ENCODE measurements at places on chromosomes 5 and 9.

DNA sequence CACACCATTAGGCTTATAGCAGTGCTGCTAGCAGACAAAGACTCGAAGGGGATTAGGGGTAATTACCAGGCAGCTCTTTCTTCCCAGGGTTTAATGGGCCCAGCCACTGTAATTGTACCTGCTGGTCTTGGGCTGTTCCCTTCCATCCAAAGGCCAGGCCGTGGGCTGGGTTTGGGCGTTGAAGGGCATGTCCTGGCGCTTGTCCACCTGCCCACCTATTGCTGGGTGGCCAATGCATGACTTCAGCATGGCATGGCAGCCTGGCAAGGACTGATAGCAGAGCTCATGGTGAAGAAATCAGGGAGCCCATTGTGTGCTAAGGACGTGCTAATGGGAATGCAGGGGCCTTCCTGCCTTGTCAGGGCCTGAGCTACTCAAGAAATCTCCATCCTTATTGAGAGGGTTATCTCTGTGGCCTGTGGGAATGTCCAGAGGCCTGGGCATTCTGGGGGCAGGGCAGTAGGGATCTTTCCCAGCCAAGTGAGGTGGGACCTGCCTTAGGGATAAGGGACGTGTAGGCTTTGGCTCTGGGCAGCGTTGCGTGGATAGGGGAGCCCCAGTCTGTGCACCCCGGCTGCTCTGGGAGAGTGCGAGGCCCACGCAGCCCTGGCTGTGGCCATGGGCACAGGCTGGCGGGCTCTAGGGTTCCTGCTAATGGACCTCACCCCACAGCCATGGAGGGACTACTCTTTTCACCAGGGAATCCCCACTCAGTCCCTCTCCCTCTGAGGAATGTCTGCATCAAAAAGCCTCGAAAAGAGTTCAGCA, 116.1 kb upstream of the PITX1 start:
- no peak for ATAC-seq

GRCh38 chr5:160165137-160166068, 46.2 kb upstream of the PWWP2A start:
- ATAC-seq: peak; percentile 32

GRCh38 chr5:126683912-126684311, 83.2 kb downstream of the PHAX start:
- ATAC-seq: no peak

GRCh38 chr9:133475292-133476012, 3.4 kb downstream of the SLC2A6 start:
- no peak for ATAC-seq

DNA sequence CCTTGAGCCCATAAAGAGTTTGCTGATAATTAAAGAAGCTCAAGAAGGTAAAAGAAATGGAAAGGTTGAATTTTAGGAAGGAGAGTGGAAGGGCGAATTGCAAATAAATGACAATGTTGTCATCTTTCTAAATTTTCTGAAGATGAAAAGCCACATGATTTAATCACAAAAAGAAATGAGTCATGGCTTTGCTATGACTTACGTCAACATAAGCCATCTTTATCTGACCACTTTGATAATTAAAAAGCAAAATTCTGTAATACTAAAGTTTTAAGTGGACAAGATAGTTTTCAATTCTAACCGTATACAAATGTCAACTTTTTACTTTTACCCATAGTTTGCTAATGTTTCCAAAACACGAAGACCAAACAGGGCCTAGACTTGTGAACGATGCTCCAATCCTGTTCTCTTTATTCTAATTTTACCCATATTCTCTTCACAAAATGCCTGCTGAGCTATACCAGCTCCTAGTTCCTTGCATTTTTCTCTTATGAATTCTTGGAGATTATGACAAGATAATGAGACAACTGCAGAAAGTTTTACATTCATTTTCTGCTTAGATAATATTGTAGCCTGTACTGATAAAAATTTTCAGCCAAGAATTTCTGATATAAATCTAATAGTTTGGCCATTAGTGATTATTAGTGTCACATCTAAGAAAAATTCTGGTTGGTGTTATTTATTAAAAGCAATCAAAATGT, 21.8 kb upstream of the PRUNE2 start:
- no peak for ATAC-seq

DNA sequence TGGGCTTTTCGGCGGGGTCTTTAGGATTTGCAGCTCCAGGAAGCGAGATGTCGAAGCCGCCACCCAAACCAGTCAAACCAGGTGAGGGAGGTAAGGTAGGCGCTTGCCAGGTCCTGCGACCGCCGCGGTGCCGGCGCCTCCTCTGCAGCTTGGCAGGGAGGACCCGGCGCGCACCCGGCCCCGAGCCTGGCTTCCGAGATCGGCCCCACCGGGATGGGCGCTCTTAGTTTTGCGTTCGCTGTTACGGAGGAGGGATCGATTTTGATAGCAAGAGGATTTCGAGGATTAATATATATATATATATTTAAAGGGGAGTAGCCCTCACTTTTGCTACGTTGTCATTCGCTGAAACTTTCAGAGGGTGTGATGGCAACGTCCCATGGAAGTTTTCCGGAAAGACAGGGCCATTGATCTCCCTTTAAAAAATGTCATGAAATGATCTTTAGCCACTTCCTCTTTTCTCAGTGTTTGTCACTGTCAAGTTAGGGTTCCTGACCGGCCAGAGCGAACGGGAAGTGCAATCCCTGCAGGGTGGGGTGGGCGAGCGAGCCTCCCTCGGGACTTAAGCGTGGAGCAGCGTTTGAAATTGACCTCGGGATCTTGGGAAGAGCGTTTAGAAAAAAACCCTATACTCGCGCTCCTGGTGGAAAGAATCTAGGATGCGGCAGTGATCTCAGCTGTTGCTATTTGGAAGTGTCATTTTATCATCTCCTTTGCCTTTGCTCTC, 495 bp downstream of the OSTF1 start:
- ATAC-seq: peak; percentile 34

DNA sequence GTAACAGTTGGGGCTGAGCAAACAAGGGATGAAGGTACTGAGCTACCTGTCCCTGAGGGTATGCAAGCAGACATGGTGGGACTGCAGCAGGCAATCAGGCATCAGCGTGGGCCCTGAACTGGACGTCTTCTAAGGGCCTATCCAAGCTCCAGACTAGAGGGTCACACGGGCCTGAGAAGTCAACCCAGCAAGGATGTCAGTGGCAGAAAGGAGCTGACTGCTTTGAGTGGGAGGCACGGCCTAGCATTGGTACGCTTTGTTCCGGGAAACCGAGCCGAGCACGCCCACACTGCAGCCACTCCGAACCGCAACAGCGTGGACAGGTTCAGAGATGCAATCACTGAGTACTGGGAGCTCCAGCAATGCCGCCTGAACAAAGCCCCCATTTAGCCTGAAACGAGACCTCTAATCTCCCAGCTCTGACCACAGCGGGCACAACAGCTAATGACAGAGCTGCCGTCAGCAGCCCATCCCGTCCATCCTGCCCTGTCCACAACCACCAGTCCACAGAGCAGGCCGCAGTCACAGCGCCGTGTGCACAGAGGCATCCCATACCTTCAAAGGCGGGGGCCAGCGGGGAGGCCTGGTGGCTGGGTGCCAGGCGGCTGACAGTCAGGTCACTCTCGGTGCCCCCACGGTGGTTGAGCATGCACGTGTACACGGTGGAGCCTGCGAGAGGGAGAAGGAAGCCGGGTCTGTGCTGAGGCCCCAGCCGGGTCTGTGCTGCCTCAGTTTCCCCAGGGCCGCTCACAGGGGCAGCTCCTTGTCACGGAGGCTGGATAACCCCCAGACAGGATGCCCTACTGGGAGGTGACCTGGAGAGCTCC, 44.2 kb downstream of the SARDH start:
- ATAC-seq: no peak

- no peak for ATAC-seq
Measured at GRCh38 chr5:32928761-32929160, 217.6 kb downstream of the NPR3 start.

DNA sequence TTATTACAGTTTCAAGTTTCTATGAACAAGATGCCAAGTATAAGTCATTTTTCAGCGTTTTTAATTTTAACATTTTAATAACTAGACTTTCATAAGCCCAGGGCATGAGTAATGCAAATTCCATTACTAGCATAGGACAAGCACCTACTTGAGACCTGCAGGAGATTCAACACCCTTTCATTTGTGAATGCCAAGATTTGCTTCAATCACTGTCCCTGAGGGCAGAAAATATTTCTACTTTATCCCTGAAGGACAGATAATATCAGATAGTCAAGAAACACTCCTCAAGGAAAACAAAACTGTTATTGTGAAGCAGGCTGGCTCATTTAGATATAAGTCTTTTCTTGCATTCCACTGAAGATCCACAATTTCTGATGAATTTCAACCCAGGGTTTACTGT, 27.7 kb upstream of the ZNF622 start:
- ATAC-seq: no peak

- no peak for ATAC-seq
Measured at GRCh38 chr5:113965225-113965624, 396.6 kb upstream of the KCNN2 start.

DNA sequence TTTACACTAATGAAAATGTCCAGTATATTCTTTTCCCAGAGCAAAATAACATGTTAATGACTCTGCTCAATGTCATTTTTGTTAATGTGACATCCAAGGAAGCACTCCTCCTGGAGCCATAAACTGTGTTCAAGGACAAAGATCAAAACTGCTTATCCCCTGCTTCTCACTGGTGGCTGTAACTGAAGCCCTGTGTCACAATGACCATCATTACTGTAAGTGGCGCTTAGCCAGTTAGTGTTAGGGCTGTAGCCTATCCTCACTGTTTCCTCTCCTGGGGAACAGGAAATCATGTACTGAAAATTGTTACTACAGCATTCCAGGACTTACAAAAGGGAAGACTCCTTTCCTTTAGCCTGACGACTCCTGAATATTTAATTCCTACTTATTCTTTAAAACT, 71.7 kb upstream of the COX7C start:
- ATAC-seq: no peak

- ATAC-seq: no peak
Measured at GRCh38 chr9:85630676-85631075, 111.1 kb downstream of the AGTPBP1 start.

- no peak for ATAC-seq
Measured at GRCh38 chr5:34627794-34628193, 28.3 kb upstream of the RAI14 start.

DNA sequence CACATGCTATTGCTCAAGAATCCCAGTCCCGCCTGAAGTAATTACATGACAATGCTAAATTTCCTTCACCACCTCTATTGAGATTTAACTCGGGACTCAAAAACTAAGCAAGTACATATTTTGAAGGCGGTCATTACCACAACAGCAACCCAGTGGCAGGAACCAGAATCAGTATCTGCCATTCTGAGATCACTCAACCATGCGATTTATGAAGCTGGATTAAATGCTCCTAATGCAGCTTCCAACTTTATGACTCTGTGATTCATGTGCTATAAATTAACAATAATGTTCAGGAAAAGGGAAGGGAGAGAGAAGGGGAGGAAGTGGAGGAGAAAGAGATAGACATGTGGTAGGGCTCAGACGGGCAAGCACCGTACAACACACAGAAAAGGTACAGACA, 194.7 kb downstream of the DNAH5 start:
- no peak for ATAC-seq

DNA sequence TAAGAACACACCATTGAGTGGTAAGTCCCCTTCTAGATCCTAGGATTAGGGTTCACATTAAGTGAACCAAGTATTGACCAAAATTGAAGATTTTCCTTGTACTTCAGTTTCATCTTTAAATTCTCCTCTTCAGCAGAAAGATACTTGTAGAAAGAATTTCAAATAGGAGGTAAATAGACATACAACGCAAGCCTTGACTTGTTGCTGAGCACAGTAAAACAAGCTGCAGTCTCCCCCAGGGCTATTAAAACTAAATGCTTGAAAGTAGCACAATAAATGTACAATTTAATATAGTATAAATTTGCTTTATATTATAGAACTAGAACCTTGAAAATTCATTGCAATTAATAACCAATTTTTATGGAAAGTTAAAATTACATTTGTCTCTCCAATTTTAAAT, 170.1 kb upstream of the TARS1 start:
- ATAC-seq: no peak

DNA sequence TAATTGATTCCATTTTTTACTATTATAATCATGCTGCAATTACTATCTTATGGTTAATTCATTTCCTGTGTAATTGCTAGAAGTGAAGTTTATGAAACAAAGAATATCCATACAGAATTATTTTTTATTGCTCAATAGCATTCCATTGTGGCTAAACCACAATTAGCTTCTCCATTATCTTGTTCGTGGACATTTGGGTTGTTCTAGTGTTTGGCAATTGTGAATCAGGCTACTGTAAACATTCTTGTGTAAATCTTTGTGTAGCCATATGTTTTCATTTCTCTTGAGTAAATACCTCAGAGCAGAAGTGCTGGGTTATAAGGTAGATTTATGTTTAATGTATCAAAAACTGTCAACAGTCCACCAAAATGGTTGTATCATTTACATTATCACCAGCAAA, 341.1 kb downstream of the MAT2B start:
- no peak for ATAC-seq

DNA sequence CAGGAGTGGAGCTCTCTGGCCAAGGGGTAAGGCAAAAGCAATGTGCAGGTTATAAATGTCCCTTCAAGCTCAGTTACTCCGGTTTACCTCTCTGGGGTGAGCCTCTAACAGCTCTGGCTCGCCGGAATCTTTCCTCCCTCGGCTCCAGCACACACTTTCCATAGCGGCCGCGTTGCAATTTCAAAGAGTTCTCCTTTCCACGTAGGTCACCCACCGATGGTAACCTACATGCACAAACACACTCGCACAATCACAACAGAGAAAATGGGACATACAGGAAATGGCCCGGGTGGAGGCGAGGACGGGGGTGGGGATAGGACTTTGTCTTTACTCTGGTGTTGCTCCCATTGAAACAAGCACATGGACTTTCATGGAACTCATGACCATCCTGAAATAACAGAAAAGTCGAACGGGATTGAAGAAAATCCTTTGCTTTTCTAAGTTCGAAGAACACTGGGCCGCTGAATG, 1.2 kb downstream of the LHFPL2 start:
- ATAC-seq: no peak

DNA sequence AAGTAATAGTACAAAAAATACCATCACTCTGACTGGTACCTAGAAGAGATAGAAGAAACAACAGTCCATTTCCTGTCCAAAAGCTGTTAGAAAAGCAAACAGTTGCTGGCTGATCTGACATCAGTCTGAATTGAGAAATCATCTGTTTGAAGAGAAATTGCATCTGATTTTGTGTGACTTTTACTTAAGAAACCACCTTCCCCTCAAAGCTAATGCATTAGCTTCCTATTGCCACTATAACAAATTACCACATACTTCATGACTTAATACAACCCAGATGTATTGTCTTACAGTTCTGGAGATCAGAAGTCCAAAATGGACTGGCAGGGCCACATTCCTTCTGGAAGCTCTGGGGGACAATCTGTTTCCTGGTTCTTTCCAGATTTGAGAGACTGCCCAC, 385.9 kb upstream of the TLE4 start:
- no peak for ATAC-seq

- peak; percentile 83 for ATAC-seq
Measured at GRCh38 chr5:56148453-56148971, 84.6 kb downstream of the ANKRD55 start.
